ENCODE measurements at places on chromosomes 13 and 19.

DNA sequence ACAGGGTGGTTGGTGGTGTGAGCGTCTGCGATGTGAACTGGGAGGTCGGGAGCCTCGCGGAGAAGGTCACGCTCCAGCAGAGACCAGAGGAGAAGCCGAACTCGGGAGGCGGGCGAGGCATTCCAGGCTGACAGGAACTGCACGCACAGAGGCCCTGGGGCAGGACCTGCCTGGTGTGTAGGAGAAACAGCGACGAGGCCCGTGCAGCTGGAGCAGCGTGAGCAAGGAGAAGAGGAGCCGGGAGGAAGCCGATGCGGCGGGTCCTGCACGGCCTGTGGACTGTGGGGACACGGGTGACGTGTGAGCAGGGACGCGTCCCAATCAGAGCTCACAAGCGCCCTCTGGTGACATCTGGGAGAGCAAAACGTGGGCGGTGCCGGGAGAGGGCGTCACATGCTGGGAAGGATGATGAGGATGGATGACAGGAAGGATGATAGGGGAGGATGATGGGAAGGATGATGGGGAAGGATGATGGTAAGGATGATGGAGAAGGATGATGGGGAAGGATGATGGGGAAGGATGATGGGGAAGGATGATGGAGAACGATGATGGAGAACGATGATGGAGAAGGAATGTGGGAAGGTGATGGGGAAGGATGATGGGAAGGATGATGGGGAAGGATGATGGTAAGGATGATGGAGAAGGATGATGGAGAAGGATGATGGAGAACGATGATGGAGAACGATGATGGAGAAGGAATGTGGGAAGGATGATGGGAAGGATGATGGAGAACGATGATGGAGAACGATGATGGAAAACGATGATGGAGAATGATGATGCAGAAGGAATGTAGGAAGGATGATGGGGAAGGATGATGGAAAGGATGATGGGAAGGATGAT is 16.1 kb upstream of the MADCAM1 start:
- DNase-seq = peak; percentile 66

DNA sequence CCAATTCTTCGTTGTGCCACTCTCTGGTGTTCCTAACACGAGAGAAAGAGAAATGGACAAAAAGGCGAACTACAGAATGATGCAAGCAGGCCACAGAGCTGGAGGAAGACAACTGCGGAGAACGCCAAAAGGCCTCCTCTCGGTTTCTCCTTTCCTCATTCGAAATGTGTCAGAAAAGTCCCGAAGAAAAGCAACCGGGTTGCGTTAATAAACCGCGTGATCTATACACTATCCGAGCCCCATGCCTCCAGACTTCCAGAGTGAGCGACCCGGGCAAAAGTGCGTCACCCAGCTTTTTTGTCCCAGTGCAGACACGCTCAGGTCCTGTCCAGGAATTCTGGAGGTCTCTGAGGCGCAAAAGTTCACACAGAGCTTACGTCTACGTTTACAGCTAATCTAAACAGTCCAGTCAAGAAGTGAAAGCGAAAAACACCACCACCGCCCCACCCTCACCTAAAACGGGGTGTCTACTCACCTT is 413 bp downstream of the N4BP2L2 start:
- peak; percentile 76 for DNase-seq

- DNase-seq = no peak
Observed at GRCh38 chr13:93549326-93550005, 322.9 kb downstream of the GPC6 start.

DNA sequence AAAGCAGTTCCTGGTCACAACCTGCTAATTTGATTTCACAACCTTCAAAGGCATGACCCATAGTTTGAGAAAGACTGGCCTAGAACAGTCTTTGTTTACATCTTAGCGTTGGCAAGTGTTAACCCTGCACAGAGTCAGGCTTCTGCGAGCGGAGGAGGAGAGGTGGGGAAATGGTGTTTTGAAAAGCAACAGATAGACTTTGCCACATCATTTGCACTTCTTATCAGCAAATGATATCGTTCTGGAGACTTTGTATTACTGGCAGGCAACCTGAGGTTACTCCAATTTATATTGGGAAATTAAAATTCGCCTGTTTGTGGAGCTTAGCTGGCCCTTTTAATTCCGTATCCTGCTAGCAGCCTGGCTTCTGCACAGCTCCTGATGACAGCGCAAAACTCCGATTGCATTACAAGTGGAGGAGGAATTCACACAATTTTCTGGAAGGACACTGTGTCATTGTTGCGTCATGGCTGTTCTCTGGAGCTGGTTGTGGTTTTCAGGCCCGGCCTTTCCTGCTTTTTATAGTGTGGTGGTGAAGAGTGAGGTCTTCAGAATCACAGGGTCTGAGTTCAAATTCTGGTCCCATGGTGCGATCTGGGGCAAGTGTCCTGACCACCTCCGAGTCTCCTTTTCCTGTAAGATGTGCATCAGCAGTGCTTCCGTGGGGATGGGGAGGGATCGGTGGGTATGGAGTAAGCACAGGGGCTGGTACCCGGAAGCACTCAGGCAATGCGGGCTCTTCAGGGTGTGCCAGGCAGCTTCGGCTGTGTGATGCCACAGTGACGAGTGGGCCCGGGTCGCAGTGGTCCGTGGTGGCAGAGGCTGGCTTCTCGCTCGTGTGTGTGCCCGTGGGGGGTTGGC is 49.1 kb upstream of the EHD2 start:
- peak; percentile 77 for DNase-seq

DNA sequence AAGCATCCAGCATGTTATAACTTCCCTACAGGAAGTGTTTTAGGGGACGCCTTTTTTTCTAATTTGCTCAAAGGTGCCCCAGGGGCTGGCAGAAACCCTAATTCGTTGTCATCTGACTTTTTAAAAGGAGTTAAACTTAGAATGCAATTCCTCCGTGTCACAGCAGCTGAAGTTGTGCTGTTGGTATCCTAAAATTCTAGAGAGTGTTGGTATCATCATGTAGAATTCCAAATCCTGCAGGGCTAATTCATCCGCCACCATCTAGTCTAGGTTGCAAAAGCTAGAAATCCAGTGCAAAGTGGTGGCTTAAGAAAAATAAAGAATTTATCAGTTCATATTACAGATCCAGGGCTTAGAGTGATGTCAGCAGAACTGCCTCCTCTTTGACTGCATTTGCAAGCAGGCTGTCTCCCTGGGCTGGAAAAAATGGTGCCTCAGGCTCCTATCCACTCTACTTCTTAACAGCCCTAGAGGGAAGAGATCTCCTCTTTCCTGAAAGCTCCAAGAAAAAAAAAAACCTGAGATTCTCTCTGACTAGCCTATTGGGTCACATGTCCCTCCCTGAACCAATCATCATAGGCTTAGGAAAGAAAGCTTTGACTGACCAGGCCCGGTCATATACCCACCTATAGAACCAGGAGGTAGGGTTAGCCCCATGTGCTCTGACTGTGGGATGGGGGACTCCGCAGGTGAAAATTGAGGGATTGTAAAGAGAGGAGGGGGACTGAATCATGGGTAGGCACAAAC is 73.0 kb downstream of the MAP4K1 start:
- DNase-seq = no peak

- DNase-seq = peak; percentile 63
Observed at GRCh38 chr13:74299721-74300120, 165.5 kb upstream of the KLF12 start.

DNA sequence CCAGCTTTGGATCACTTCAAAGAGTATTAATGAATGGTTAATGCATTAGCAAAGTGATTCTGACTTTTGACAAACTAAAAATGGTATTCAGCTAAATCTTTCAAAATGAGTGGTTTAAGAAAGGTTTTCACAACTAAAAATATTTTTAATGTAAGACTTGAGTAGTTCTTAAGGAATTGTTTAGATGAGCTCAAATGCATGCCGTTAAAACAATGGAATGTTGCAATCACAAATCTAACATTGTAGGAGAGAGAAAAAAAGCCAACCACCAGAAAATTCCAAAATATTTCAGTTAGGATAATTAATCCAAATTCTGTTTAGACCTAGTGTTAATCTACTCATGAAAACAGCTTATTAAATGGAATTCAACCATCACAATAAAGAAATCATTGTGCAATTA is 1044.8 kb upstream of the SLC10A2 start:
- no peak for DNase-seq

DNA sequence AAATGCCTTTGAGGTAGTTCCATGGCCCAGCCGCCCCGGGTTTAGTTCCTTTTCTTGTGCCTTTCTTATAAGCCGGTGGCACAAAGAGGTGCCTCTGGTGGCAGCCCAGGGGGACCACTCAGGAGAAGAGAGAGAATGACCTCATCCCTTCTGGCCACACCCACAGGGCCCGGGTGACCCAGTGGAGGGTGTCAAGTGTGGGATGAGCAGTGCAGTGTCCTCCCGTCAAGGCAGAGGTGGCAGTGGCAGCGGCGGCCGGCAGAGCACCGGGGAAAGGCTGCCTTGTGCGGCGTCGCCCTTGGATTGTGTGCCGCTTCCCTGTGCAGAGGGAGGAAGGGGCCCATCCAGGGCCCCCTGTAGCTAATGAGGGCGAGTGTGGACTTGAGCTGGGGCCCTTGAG is 47.9 kb downstream of the KDM4B start:
- DNase-seq = no peak

DNA sequence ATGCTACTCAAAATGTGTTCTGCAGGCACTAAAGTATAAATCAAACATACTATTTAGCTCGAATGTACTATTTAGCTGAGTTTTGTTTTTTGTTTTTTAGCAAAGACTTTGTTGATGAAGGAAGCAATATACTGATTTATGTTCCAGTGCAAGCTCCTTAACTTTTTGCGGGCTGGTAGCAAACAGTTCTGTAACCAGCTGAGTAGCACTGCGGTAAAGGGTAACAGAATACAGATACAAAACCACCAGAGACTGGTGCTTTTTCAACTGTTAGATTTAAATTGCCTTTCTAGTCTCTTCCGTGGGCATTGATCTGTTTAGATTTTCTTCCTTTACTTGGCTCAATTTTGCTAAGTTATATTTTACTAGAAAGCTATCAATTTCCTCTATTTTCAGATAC is 39.0 kb upstream of the KPNA3 start:
- no peak for DNase-seq

DNA sequence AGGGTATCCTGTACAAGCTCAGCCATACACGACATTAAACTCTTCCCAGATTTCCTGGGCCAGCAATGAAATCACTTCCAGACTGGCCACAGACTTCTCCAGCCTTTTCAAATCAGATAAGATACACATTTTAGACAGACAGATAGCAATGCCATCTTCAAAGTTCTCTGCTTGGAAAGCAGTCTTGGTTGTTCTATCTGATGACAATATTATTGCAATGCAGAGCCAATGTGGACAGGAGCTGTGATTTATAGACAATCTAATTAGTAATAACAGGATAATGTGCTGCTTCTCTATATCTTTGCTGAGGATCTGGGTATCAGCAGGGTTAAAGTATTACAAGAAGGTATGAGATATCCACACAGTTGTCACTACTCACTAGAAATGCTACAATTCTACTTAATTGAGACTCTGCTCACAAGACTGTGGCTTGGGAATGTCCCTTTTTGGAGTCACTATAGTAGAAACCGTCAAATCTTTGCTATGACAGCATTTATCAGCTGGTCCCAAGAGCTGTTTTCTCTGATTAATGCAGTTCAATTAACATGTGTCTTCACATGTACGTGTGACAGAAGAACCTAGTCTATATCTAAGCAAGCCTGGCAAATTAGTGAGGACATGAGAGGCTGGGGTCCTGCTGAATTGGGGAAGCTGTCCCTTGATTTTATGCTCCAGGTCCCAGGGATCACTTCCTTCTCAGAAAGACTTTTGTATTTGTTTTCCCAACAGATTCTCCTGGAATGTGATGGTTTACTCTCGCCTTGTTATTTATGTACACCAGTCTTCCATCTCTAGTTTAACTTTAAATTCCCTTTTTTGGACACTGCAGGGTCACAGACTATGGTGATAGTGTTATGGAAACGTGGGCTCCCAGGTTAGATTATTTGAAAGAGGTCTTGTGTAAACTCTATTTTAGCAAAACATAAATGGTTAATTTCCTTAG is 68.8 kb downstream of the COL4A1 start:
- DNase-seq = no peak

DNA sequence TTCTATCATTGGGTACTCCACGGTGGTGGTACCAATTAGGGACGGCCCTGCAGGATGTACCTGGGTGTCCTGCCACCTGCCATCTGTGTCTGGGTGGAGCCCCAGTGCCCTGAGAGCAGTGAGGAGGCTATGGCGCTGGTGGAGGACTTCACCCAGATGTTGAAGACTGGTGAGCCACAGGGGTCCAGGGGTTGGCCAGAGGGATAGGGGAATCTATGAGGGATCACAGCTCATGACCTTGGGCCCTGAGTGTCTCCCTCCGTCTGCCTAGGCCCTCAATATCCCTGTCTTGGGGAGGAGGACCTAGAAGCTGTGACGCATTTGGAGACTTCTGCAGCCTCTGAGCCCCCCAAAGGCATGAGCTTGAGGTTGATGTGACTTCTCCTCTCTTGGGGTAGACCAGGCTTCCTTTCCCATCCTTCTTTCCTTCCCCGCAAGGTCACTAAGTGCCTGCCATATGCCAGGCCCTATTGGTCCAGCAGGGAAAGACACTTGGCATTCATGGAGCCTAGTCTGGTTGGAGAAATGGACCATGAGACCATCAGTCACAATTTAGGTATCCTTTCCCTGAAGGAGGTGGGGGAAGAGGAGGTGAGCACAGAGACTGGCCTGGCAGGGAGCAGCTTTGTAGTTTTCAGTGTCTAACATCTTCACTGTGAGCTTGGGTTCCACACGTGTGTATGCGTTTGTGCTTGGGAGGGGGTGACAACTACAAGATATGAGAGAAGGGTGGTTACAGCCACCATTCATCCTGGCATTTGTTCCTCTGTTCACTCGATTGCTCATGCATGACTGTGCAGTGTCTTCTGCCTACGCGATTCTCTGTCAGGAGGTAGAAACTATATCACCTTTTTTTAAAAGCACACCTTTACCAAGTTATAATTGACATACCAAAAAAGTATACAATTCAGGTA is 5.1 kb upstream of the MZF1 start:
- no peak for DNase-seq

- no peak for DNase-seq
Observed at GRCh38 chr13:44278166-44278565, 95.5 kb upstream of the SERP2 start.

DNA sequence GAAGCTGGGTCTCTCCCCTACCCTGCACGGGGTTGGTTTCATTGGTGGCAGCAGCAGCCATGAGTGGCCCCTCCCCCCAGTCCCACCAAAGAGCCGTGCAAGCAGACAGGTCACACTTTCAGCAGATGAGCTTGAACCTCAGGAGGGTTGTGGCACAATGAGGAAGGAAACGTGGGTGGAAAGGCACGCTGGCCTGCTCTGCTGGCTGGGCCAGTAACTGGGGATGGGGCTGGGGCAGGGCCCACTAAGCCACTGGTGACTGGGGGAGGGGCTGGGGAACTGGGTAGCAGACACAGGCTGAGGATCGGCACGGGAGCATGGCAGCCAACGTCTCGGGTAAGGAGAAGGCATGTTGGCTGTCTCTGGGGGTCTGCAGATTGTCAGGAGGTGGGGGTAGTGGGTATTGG is at the start of gene P2RY11:
Gene P2RY11 (plus strand): TSS at position 289 of the 407 bp plus-strand sequence. CDS start 29 bp downstream, at position 318.
- DNase-seq = peak; percentile 59

- DNase-seq = no peak
Observed at GRCh38 chr13:48626077-48626449, 27.7 kb upstream of the CYSLTR2 start.

GRCh38 chr19:42123765-42124164 is 8.5 kb downstream of the POU2F2 start:
- DNase-seq = no peak

All from CD14-positive monocyte (primary cell).